T-helper 2 cell (primary cell): ENCODE measurements at places on chromosomes 4 and X.

- peak; percentile 8 for DNase-seq
Observed at GRCh38 chr4:105306158-105306781, 159.6 kb downstream of the TET2 start.

GRCh38 chr4:101008503-101008902, 338.8 kb downstream of the PPP3CA start:
- no peak for DNase-seq

DNA sequence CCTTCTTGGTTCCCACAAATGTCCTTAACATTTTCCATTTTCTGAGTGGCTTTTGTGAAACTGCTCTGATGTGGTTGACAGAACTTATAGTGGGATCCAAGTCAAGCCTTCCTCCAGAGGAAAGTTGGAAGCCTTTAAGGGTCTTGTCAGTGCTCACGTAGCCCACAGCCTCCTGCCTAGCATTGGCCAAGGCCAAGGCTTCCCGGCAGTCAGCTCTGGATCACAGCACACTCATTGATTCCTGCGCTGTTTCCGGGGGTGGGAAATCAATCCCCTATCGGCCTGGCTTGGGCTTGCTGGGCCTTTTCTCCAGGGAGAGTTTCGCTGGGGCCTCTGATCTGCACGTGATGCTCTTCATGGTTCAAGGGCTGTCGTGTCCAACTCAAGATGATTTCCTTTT, 76.1 kb downstream of the SLC9A6 start:
- no peak for DNase-seq

GRCh38 chr4:7675612-7676320, 241.0 kb upstream of the PSAPL1 start:
- no peak for DNase-seq

DNA sequence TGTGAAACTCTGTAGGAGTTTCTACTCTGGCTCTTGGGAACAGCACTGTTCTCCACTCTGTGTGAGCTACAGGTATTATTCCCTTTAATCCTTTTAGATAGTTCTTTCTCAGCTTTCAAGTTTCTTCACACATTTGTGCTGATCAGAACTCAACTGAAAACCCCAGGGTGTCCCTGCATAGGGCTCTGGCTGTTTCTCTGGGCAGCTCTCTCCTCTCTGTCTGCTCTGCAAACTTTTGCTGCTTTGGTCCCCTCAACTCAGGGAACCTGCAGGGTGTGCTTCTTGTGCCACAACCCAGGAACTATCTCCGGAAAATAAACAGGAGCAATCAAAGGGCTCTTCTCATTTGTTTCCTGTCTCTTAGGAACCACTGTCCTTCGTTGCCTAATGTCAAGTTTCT, 196.6 kb upstream of the GABRA2 start:
- no peak for DNase-seq

DNA sequence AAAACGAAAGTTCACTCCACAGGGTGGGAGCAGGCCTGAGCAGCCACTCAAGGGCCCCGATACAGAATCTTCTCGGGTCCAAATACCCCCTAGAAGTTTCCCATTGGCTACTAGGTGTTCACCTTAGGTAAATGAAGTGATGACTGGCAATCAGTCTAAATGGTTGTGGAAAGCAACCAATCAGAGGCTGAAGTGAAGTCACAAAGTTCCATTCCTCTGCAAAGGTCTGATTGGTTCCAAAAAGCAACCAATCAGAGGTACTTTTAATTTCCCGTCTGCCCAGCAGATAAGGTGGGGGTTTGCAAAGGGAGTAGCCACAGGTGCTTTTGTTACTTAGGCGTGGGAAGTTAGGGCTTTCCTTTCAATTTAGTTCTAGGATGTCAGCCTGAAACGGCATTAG, 58.2 kb upstream of the NKAP start:
- DNase-seq: no peak

DNA sequence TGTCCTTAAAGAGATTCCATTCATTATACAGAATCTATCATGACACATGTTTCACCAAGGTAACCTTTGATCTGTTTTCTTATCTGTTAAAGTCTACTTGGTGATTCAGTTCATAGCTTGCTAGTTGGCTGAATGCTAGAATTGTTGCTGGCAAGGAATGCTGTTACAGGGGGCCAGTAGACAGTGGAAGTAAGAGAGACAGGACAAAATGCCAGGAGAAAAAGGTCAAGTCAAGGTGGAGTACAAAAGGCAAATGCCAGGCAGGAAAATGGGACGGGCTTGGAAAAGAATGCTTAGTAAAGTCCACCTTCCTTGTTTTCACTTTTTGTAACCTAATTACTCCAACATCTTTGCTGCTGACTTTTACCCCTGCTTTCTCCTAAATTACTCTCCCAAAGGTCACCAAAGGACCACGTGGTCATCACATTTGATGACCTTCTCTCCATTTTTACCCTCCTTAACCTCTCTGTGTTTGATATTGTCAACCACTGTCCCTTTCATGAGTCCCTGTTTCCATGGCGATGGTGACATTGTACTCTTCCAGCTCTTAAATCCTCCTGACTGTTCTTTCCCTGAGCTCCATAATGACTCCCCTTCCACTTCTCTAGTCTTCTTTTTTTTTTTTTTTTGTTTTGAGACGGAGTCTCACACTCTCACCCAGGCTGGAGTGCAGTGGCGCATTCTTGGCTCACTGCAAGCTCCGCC, 24.5 kb upstream of the TAPT1 start:
- DNase-seq: no peak

DNA sequence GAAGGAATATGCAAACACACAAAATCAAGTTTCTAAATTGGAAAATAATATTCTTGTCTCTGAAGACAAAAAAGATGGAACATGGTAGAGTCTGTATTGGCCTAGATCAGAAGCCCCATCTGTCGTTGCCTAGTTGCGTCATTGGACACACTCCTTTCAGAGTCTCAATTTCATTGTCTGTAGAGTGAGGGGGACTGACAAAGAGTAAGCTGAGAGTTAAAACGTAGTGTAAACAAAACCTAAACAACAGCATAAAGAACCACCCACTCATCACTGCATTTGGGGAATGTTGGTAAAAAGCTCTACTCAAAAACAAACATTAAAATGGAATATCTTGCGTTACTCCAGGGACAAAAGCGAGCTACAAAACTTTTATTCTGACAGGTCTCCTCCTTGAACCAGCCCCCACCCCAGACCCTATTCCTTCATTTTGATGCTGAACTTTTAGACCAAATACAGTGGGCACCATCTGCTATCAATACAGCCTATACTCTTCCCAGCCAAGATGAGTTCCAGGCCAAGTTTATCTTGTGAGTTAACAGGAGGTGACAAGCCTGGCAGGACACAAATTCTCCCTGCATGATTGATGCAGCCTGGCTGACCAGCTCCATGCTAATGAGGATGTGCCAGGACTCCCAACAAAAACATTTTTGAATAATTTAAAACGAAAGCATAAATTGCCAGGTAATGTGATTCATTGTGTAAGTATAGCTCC, 125.2 kb downstream of the COL25A1 start:
- DNase-seq: no peak

DNA sequence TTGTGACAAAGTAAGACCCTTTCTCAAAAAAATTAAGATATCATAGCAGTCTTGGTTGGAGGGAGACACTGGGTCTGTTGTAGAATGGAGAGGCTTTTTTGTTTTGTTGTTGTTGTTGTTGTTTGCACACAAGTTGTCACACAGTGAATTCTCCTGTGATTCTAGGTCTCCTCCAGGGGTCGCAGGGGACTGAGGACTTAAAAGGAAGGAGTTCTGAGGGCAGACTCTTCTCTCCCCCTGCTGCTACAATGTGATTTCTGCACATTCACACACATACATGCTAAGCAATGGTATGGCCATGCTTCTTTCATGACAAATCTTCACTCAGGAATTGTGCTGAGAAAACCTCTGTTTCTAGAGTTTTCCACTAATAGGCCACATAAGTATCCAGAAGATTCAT, 71.1 kb downstream of the ZNF732 start:
- no peak for DNase-seq

- DNase-seq: peak; percentile 85
Observed at GRCh38 chrX:49166914-49167739, 4.6 kb downstream of the MAGIX start.

- no peak for DNase-seq
Observed at GRCh38 chr4:15689540-15689939, 7.9 kb downstream of the FAM200B start.

GRCh38 chrX:66815227-66815626, 176.3 kb upstream of the EDA2R start:
- no peak for DNase-seq

- no peak for DNase-seq
Observed at GRCh38 chr4:54120518-54120917, 20.6 kb downstream of the GSX2 start.

DNA sequence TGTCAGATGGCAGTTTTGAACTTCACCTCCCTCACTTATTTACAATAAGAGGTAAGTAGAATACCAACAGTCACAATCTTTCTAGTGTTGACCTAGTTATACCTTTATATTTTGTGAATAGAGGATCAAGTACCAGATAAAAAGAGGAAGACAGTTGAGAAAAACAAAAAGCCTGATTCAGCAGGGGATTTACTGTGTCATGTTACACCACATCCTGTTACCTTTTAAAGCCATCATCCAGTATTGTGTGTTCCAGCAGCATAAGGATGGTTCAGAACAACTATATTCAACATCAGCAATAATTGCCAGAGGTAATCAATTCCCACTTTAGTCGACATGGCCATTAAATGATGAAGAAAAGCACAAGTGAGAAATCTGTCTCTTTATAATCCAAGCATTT, 21.3 kb upstream of the CXCL6 start:
- DNase-seq: peak; percentile 65

- DNase-seq: no peak
Observed at GRCh38 chr4:29948451-29948850, 771.7 kb upstream of the PCDH7 start.

DNA sequence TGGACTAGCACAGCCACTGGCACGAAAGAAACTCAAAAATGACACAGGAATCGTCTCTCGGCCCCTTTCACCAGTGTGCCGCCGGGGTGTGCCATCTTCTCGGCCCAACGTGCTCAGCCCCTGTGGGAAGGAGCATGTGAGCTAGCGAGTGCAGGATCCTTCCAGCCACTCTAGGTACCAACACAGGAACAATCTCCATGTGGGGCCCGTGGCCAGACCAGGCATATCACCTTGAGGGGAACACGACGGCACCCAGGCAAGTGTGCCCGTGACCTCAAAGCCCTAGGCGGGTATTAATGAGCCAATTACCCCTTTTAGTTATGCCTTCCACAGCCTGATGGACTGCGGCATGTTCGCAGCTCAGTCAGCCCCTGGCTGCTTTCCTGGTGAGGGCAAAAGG, 231.5 kb downstream of the FAT4 start:
- DNase-seq: no peak

- DNase-seq: no peak
Observed at GRCh38 chrX:69100478-69100877, 64.8 kb downstream of the PJA1 start.

- no peak for DNase-seq
Observed at GRCh38 chrX:70437921-70438665, 6.5 kb upstream of the DLG3 start.

DNA sequence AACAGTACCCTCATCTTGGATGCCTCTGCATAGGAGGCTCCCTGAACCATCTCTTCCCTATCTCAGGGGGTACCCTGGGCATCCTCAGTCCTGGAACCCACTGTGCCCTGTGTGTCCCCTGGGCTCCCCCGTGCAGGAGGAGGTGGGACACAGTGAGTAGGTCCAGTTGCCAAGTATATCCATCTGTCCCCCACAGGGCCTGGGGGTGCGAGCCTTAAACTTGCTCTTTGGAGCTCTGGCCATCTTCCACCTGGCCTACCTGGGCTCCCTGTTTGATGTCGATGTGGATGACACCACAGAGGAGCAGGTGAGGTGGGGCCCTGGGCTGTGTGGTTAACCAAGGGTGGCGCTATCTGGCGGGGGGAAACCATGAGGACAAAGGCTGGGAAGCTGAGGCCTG, 4.6 kb upstream of the EBP start:
- no peak for DNase-seq

DNA sequence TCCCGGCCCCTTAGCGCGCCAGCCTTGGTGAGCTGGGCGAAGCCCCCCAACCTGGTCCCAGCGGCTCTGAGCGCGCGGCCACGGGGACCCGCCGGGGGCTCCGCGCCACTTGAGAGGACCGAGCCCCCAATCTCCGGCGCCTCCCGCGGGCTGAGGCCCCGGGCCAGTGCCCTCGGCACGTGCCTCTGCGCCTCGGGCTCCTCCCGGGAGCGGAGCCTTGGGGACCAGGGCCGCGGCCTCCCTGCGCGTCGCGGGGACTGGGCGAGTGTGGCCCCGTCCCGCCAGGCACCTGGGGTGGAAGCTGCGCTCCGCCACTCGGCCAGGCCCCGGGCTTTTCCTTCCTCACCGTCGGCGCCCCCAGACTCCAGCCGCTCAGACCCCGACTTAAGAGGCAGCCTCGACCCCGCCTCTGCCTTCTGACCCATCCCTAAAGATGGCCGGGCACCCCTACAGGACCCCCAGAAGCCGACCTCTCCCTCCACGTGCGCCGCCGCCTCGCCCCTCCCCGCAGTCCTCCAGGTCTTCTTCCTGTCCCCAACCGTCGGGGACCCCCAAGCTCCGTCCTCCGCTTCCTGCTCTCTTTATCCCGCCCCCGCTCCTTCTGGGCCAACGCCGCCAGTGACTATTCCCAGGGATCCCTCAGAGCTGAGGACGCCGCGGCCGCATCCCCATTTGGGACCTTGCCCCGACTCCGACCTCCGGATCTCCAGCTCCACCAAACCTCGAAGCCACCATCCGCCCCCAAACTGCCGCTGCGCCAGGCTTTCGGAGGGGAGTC, 752 bp downstream of the ERAS start:
- DNase-seq: no peak

DNA sequence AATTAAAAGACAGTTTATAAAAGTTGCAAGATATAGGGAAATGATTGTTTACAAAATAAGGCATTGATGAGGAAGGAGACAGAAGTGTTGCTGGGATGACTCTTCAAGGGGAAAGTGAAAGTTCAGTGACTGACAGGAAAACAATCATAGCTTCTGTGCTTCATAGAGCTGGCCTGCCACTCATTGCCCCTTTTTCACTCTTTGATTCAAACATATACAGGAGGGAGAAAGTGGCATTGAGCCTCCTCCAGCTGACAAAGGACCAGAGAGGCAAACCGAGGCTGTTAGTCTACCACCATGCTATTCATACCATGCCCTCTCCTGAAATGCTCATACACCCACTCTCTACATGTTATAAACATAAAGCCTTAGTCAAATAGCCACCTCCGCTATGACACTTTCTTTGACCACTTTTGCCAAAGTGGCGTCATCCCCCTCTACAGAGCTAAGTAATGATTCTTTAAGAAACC, 79.2 kb upstream of the ATOH1 start:
- DNase-seq: no peak

- no peak for DNase-seq
Observed at GRCh38 chr4:150591904-150592303, 10.0 kb downstream of the MAB21L2 start.

DNA sequence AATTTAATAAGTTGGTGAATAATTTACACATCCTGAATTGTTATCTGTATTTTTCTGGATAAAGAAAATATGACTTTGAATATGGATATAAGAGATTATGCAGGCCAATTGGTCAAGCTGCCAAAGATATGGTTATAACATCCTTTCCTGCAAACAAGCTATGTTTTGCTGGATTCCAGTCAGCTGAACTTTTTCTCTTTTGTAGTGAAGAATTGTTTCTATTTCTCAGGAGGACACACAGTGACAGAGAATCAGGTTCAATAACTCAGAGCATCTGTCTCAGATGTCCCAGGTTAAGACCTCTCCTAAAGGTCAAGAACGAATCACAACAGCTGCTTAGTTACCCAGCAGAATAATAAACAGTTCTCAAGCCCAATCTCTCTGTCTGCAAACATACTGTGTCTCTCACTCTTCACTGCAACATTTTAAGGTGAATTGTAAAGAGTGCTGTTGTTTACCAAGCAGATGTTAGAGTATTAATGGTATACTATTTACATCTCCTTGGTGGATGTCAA, 189.5 kb upstream of the ANKRD50 start:
- DNase-seq: no peak
